DMS 273 treated with DMSO at 0.1 percent for 48 hours (cell line): ENCODE measurements at places on chromosomes 5 and 9.

DNA sequence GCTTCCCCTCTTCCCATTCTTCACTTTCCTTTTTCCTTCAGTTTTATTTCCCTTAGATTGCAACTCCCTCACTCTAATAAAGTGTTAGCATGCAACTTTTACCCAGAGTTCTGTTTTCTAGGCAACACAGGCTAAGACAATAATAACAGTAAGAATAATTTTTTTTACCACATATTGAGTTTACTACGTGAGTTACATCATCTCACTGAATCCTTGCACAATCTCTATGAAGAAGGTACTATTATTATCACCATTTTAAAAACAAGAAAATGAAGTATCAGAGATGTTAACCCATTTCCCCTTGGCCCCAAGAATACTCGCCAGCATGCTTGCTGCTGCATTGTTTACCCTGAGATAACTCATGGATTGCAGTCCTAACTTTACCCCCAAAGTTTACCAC, 53.7 kb upstream of the SMIM32 start:
- DNase-seq = no peak

DNA sequence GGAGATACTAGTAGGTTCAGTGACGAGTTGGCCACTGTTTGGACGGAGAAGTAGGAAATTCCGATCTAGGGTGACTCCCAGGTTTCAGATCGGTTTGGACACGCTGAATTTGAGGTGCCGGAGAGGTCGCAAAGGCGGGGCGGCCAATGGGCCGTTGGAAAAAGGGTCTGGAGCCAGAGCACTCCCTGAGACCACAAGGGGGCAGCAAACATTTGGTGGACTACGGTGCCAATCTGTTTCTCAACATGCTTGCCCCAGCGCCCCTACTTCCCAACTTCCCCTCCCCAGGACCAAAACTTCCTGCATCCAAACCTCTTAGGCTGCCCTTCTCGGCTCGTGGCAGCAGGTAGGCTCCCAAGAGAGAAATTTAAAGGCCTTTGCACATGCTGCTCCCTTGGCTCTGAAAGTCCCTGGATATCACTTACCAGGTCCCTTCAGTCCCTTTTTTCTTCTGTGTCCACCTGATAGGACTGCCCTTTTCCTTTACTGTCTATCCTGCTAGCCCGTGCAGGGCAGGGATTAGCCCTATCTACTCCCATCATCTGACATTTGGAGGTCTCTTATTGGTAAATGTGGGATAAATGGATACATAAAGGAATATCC, 992 bp upstream of the RPP25L start:
- peak; percentile 40 for DNase-seq

DNA sequence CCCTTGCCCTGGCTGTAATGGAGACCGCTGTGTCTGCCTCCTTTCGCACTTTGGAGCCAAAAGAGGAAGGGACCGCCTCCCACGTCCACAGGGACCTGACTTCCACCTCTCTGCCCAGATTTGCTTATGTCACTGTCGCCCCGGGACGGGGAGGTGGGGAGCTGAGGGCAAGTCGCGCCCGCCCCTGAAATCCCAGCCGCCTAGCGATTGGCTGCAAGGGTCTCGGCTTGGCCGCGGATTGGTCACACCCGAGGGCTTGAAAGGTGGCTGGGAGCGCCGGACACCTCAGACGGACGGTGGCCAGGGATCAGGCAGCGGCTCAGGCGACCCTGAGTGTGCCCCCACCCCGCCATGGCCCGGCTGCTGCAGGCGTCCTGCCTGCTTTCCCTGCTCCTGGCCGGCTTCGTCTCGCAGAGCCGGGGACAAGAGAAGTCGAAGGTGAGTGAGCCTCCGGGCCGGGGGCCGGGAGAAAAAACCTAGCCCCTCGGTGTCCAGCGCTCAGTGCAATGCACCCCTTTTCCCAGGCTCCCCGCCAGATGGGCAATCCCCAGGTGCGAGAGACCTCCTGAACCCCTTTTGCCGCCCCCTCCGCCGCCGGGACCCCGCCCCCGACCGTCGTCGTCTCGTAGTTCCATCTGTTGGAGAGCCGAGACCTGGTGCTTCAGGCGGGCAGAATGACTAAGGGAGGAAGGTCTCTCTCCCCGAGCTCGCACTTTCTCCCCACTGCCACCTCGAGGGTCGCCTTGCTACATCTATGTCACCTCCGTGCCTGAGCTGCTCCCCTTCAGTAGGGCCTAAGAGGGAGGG, at the start of gene GPX3:
Gene GPX3 (plus strand): TSS at position 288 of the 807 bp plus-strand sequence. CDS start 64 bp downstream, at position 352.
- peak; percentile 21 for DNase-seq

- DNase-seq = peak; percentile 96
Observed at GRCh38 chr5:175778951-175779503, 92.4 kb upstream of the CPLX2 start.

DNA sequence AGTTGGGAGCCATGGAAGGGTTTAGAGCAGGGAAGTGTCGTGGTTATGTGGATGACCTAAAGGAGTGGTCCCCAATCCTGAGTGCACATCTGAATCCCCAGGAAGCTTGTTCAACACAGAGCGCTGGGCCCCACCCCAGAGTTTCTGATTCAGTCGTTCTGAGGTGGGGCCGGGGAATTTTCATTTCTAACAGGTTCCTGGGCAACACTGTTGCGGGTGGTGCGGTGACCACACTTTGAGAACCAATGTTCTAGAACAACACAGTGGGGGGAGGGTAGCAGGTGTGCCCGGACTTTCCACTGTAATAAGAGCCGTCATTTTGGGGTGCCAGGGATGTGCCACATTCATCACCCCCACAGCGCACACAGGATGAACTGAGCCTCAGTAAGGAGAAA, 39.3 kb downstream of the DUSP1 start:
- DNase-seq = no peak

DNA sequence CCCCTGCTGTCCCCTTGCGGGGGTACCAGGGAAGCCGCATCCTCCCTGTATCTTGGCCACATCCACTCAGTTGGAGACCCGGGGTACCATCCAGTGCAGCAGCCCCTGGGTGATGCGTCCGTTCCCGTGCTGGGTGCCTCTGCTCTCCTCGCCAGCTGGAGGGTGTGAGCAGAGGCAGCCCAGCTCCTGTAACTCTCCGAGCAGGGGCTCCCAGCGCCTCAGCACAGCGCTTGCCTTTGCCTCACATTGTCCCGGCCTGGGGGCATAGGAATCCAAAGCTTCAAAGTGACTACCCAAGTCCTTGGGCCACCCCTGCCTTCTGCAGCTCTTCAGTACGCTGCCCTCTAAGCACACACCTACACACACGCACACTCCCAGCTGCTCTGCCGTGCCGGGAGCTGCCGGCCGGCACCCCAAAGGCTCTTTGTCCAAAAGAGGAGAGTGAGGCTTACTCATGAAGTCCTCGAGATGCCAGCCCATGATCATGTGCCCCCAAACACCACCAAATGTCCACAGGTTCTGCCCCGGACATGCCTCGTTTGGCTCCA, 733 bp downstream of the ANGPTL2 start:
- DNase-seq = no peak

- DNase-seq = no peak
Observed at GRCh38 chr5:119318256-119318894, 37.4 kb upstream of the TNFAIP8 start.

GRCh38 chr9:116450378-116451139, 236.5 kb upstream of the TRIM32 start:
- no peak for DNase-seq

- no peak for DNase-seq
Observed at GRCh38 chr9:89928106-89928505, 323.3 kb downstream of the GADD45G start.

DNA sequence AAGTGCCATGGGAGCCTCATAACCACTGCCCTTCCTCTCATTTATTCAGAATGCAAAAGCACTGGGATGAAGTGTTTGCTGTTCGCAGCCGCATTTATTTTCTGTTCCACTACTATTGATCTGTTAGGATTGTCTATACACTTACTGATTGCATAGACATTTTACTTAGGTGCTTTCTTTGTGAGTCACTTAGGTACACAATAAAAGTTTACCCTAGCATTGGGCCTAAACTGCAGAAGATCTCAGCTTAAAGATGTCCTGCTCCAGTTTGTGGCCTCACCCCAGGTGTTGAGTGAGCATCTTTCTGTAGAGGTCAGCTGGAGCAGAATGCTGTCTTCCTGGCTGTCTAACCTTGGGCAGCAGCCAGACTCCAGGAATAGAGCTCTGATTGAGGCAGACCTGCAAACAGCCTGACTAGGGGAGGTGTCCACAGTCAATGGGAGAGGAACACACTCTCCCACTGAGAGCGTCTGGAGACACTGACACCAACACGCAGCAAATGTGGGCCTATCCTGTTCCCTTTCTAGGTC, 54.0 kb downstream of the GPR21 start:
- DNase-seq = no peak

DNA sequence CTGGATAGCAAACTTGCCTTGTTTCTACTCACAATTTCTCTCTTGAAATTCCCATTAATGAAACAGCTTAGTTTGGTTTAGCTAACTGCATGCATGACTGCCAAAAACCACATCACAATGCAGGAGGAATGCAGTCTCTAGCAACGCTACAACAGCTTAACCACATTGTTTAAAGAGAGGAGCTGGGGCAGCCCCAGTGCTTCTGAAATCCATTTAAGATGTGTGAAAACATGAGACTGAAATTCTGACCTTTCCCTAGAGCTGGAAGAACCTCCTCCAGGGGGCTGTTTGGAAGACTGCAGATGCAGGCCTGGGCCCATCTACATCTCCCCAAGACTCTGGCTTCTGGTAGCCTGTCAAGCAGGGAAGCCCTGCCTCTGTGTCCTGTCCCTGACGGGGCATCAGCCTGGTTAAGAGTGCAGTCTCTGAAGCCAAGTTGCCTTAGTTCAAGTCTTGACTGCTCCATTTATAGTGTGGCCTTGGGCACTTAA, 157.1 kb downstream of the ZNF462 start:
- no peak for DNase-seq

DNA sequence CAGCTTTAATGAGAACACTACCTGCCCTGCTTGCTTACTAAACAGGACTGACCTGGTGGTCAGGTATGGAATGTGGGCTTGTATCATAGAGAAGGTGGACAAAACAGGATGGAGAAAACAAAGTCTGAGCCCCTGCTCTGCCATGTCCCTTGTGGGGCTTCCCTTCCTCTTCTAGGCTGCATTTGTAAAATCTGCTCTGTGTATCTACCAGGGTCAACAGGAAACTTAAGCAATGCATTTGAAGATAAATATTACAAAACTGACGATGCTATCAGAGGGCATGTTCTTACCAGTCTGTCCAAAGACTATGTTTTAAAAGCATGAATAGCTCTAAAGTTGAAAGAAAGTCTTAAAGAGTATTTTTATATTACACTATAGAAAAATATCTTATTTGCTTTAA, 228.7 kb downstream of the DCP2 start:
- DNase-seq = no peak

- DNase-seq = no peak
Observed at GRCh38 chr9:105242557-105242956, 1.9 kb upstream of the SLC44A1 start.

DNA sequence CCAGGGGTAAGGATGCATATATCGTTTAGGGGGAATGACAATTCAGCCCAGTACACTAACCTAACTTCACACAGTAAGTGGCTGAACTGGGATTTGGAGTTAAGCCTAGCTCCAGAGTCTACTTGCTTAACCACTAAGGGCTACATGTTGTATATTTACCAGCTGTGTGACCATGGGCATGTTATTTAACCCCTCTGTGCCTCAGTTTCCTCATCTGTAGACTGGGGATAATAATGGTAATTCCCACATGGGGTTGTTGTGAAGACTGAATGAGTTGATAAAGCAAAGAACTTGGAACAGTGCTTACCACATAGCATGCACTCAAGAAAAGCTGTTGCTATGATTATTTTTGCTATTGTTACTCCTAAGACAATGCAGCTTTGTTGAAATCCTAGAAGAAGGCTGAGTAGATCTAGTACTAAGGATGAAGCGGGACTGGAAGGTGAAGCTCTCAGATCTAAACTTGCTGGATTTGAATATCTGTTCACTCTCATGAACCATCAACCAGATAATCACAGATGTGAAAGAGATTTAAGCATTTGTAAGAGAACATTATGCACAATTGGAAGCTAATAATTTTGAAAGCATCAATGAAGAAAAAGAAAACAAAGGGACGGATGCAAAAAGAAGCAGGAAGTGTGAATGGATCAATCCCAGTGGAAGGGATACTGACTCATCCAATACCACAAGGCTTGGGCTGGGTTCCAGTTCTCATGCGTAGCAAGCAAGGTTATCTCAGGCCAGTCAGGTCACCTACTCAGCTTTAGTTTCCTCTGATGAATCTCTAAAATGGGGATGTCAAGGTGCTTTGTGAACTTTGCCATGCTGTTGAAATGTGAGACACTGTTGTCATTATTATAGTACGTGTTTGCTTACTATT, 78.5 kb upstream of the TBC1D2 start:
- DNase-seq = no peak

DNA sequence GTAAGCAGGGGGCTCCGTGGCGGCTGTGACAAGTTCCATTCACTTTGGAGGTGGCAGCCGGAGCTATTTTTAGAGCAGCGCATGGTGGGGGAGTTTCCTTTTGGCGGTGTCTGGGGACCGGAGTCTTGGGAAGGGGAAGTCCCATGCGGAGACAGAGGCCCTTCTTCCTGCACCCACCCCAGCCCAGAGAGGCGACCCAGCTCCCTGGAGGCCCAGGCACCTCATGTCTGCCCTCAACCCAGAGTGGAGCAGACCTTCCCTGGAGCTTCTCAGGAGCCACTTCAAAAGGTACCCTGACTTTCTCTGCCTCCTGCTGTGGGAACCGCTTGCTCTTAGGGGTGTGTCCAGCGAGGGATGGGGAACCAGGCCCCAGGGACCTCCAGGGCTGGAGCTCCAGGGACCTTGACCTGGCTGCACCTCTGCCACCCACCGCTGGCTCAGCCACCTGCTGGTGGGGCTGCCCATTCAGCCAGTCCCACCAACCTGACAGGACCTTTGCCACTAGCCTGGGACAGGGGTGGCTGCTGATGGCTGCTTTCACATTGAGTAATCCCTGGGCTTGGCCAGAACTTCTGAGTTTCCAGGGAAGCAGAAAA, 34.1 kb downstream of the NEK6 start:
- no peak for DNase-seq

GRCh38 chr9:132755096-132755495, 84.8 kb downstream of the GTF3C4 start:
- DNase-seq = no peak

GRCh38 chr5:23820765-23821471, 313.5 kb downstream of the PRDM9 start:
- no peak for DNase-seq

GRCh38 chr9:8569823-8570222, 770.2 kb upstream of the DMAC1 start:
- DNase-seq = no peak

GRCh38 chr9:2262386-2263071, 247.4 kb downstream of the SMARCA2 start:
- no peak for DNase-seq

- DNase-seq = no peak
Observed at GRCh38 chr9:1916655-1917054, 98.5 kb upstream of the SMARCA2 start.

DNA sequence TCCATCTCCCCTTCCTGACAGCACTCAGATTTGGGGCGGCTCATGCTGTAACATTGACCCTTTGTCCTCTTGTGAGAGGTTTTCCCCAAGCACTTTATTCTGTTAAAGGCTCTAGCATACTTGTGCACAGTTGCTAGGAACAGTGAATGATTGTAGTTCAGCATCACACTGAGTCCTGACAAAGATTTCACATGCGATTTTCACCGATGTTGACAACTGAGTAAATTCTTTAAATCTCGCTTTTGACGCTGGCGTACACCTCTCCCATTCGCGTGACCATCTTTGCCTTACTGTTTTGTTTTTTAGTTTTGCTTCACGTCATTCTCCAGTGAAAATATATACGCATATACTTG, 780 bp downstream of the CDC37L1 start:
- no peak for DNase-seq
